Activated CD8-positive, alpha-beta memory T cell treated with anti-CD3 and anti-CD28 coated beads for 1 hour (primary cell): ENCODE measurements at places on chromosomes 1 and 21.

GRCh38 chr1:110647254-110647891 is 27.4 kb downstream of the KCNA3 start:
- DNase-seq, result no peak

DNA sequence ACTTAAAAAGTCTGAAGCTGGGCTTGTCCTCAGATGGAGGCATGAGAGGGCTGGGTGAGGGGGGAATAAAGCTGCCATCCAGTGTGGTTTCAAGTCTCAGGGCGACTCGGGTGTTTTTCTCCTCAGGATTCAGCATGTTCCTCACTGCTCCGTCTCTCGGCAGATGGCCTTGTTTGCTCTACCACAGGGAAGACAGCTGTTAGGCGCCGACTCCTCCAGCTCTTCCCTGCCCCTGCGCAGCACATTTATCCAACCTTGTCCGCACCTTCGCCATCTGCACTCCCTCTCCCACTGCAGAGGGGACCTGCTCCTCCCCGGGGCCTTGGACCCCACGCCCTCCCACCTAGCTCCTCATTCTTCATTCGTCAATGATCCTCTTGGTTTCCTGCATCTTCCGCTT is 16.6 kb upstream of the S100A11 start:
- DNase-seq, result no peak

GRCh38 chr1:12006167-12006921 is 13.0 kb upstream of the MIIP start:
- no peak for DNase-seq

GRCh38 chr1:200969726-200970561 is 53.6 kb downstream of the KIF21B start:
- no peak for DNase-seq

DNA sequence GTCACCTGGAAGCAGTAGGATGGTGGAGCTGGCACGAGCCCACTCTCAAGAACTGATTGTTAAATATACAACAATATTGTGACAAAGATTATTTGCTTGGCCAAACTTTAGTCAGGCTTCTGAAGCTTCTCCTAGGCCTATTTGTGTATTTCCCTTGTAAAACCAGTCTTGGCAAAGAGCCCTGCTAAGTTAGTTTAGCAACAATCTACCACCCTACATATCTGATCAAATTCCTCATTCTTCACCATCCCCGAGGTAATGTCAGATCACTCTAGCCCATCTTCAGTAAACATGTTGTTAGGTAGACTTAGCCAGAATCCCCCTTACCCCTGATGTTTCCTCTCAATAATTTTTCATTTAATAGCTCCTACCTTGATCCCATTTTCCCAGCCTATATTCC is 39.6 kb downstream of the XCL1 start:
- no peak for DNase-seq

DNA sequence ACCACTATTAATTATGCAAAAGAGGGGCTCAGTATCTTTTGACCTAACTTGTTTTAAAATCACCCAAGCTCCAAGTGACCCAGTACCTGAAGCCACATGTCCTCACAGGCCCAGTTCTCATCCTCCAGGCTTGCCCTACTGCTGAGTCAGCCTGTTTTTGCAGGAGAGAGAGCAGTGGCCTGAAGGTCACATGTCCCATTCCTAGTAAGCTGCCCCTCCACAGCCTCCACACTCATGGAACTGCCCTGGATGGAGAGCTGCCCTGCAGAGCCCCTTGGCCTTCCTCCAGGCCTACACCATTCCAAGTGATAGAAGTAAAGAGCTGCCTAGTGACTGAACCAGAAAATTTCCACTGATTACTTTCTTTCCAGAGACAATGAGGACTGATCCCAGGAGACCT is 139.8 kb upstream of the ST6GALNAC5 start:
- DNase-seq, result no peak

- no peak for DNase-seq
Measured at GRCh38 chr21:28783641-28784185, 209.0 kb downstream of the LTN1 start.

DNA sequence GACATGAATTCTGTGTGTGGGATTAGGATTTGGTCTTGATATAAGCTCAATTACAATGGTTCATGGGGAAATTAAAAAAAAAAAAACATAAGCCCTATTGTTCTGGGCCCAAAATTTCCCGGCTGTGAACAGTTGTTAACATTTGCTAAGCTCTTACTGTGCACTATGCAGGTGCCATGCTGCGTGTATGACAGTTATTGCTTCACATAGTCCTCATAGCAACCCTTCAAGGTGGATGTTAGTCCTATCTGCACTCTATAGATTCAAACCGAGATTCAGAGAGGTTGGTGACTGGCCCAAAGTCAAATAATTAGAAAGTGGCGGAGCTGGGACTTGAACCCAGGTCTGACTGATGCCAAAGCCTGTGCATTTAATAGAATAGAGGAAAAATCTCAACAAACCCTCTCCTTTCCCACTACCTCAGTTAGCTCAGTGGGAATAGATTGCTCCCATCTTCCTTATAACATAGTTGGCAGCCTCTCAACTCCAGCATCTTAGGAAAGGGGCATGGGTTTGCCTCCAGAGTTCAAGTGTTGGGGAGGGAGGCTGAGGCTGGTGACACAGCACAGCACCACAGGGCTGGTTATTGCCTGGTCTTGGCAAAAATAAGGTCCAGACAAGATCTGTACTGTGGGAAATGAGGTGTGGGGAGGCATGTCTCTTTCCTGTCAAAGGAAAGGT is 55.0 kb upstream of the GCLM start:
- no peak for DNase-seq

- no peak for DNase-seq
Measured at GRCh38 chr1:161044535-161044907, 1.3 kb downstream of the USF1 start.

GRCh38 chr1:111142356-111142975 is 2.4 kb downstream of the CEPT1 start:
- DNase-seq, result no peak

GRCh38 chr1:234208791-234209190 is 164.5 kb upstream of the COA6 start:
- DNase-seq, result no peak

- DNase-seq, result no peak
Measured at GRCh38 chr1:107459204-107459904, 318.5 kb downstream of the NTNG1 start.
